Left colon (tissue), 2 donors: ENCODE measurements at places on chromosomes 2 and 18. TPM values are rescaled to one million over a fixed set of nuclear protein-coding genes. Genes with fewer than 3 reads are reported as not detected.
A peak's percentile ranks its signal among the peaks of the same experiment; 100 is the strongest.

DNA sequence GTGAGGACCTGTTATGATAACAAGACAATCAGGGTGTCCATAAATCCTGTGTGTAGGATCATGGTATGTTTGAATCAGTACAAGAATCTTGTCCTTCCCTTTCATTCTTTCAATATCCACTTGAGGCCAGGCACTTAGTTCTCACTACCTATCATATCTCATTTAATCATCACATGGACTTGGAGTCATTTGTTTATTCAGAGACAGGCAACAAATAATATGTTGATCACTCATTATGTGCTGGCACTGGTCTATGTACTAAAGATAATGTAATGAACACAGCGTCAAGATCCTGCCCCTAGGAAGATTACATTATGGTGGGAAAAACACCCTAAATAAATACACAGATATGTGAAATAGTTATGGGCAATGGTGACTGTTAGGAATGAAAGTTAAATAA is 342.6 kb downstream of the LPIN1 start:
- no peak for DNase-seq

GRCh38 chr18:78640246-78640995 is 339.2 kb upstream of the SALL3 start:
- DNase-seq = no peak

DNA sequence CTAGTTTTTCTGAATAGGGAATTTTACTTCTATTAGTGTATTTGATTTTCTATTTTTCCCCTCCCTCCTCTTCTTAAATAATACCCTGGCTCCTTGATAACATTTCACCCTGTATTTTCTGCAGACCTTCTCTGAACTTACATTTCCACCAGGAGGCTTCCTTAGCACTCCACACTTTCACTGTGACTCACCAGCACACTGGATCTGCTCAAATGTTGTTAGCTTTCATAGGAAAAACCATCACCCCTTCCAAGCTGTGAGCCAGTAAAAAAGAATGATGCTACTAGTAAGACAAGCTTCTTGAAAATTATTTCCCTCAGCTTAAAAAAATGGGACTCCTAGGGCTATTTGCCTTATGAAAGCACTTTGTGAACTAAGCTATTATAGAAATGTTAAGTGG is 16.1 kb downstream of the SUPT7L start:
- DNase-seq = no peak

DNA sequence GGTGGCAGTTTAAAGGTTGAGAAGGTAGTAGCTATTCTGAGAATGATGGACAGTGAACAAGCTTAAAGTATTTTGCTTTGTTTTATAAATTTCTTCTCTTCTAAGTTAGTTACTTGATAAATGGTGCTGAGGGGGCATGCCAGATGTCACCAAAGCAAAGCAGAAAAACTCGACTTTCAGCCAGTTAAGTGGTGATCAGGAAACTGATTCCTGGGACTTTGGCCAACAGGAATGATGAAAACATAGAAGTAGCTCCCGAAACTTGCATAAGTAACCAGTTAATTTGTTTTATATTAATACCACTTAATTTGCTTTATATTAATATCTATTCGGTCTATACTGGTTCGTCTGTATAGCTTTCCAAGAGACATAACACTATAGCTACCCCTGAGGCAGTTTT is 82.6 kb downstream of the FANCL start:
- no peak for DNase-seq

GRCh38 chr2:171514908-171515582 is 7.2 kb upstream of the CYBRD1 start:
- no peak for DNase-seq

NHEJ1 gene
- total RNA-seq = 45.4 TPM

GRCh38 chr2:216139884-216140283 is 30.7 kb downstream of the XRCC5 start:
- DNase-seq = no peak

RIT2 gene
- not detected for total RNA-seq

DNA sequence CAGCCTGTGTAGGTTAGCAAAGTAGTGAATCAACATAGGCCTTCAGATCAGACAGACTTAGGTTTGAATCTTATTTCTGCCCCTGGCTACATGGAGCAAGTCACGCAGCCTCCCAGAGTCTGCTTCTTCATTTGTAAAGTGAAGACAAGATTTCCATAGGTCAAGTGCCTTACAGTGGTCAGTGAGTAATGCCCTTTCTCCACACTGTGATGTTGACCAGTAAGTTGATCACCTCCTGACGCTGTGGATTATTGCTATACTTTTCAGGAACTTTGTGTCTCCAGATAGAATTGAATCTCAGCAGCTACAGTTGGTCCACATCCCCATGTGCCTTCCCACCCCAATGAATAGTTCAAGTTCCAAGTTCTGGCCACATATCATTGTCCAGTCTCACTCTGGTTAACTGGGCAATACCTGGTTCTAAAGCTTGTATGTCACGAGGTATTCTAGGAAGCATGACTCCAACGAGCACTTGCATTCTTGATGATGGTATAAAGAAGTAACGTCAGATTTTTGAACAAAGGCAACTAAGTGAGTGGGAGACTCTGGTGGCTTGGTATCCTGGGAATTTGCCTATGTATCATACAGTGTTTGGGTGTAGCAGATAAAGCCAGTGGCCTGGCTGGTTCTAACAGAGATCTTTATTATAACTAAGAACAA is 2.1 kb upstream of the CLIP4 start:
- no peak for DNase-seq

KLHL30 gene
- 0.18 TPM for total RNA-seq

GRCh38 chr2:142515493-142515892 is 362.0 kb upstream of the KYNU start:
- no peak for DNase-seq

GRCh38 chr2:15856318-15856717 is 84.0 kb upstream of the MYCN start:
- DNase-seq = no peak

DNA sequence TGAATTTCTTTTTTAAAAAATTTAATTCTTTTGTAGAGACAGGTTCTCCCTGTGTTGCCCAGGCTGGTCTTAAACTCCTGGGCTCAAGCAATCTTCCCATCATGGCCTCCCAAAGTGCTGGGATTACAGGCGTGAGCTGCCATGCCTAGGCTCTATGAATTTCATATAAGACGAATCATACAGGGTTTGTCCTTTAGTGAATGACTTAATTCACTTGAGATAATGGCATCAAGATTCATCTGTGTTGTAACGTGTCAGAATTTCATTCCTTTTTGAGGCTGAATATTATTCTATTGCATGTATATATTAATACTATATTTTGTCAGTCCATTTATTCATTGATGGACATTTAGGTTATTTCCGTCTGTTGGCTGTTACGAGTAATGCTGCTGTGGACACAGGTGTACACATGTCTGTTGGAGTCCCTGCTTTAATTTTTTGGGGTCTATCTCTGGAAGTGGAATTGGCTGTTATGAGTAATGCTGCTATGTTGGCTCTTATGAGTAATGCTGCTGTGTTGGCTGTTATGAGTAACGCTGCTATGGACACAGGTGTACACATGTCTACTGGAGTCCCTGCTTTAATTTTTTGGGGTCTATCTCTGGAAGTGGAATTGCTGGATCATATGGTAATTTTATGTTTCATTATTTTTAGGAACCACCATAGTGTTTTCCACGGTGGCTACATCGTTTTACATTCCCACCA is 210.6 kb downstream of the CAMKMT start:
- DNase-seq = no peak

DNA sequence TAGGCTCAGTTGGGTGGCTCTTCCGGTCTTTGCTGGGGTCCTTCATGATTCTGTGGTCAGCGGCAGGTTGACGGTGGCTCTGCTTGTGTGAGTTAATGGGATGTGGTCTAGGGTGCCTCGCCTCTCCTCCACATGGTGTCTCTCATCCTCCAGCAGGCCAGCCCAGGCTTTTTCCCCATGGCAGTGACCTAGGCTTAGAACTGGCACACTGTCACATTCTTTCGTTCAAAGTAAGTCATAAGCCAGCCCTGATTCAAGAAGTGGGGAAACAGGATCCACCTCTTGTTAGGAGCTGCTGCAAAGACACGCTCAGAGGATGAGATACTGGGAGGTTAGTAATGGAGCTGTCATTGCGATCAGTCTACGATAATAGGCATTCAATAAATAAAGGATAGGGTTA is 46.0 kb upstream of the CTIF start:
- no peak for DNase-seq

GRCh38 chr2:116949249-116949648 is 865.2 kb upstream of the DDX18 start:
- DNase-seq = no peak

CRYGD gene
- not detected for total RNA-seq

- DNase-seq = no peak
Observed at GRCh38 chr2:150783015-150783414, 295.5 kb upstream of the RND3 start.

DNA sequence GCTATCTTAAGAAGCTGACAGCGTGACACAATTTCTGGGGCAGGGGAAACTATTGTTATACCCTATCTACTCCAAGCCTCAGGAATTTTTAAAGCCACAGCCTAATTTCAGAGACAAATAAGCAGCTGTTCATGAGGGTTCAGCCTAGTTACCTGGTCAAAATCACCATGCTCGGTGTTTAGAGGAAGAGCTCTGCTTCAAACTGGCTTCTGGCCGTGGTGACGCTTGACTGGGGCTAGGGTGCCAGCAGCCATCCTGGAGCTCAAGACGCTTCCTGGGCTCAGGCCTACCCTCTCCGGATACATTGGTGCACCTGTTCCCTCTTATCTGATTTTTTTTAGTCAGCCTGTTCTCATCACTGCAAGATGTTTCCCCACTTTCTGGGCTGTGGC is 41.7 kb downstream of the FRZB start:
- DNase-seq = no peak

CASP10 gene
- total RNA-seq = 56.0 TPM

PCARE gene
- total RNA-seq = not detected

GRCh38 chr18:75076286-75076685 is 132.7 kb downstream of the PTGR3 start:
- no peak for DNase-seq

- no peak for DNase-seq
Observed at GRCh38 chr2:226325526-226325925, 474.1 kb downstream of the IRS1 start.

DNA sequence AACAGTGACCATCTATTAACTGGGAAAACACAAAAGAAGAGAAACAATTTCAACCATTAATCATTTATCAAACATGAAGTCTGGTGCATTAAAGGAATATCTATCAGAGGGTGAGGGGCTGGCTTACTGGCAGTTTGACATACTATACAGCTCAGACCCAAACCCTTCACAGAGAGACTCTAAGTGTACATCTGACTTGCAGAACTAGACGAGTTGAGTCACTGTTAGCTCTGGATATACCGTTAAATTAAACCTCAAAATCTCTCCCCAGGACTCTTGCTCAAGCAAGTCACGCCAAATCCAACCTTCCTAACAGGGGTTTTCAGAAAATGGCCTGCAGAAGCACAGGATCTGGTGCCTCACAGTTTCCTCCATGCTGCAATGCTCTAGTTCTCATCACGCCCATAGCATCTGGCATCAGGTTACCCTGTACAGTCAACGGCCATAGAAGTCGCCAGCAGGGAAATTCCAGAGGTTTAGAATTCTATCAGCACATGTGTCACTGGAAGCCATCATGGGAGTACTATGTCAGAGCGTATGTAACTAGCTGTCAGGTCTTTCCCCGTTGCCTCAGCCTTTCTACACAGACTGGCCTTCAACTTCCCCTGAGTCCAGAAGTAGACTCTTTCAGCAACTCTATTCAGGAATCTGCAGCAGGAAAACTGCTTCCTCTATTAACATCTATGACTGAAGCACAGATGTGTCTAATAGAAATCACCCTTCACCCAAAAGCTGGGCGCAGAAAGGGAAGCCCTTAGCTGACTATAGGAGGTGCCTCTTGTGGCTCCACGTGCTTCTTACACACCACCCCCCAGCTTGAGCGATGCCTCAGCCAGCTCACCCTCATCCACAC is 9.3 kb downstream of the TGOLN2 start:
- no peak for DNase-seq

AMER3 gene
- 0.42 TPM for total RNA-seq

- DNase-seq = no peak
Observed at GRCh38 chr2:21418456-21418855, 294.7 kb downstream of the TDRD15 start.

POLE4 gene
- total RNA-seq = 68.3 TPM

DNA sequence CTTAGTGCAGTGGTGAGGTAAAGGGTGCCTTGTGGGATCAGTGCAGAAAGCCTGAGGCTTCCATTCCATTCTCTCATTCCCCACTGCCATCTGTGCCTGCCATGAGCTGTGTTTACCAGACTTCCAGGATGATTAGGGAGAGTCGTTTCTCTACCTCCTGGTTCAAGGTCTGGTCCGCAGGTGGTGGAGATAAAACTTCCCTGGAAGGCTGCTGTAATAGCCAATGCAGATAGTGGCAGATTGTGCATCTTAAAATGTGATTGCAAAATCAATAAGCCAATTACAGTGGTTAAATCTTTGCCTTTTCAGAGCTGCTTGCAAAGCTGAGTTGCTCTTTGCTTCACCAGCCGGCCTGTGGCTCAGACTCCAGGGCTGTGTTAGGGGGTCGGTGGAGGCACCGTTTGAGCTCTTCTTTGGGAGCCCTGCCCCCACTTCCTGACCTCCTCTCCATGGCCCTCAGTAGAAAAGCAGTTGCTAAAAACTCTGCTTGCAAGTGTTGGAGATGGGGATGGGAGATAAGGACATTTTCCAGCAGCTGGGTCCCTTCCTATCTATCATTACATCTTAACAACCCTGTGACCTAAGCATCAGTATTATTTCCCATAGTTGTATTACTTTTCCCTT is 95.2 kb upstream of the HS6ST1 start:
- peak; percentile 3 for DNase-seq

DNA sequence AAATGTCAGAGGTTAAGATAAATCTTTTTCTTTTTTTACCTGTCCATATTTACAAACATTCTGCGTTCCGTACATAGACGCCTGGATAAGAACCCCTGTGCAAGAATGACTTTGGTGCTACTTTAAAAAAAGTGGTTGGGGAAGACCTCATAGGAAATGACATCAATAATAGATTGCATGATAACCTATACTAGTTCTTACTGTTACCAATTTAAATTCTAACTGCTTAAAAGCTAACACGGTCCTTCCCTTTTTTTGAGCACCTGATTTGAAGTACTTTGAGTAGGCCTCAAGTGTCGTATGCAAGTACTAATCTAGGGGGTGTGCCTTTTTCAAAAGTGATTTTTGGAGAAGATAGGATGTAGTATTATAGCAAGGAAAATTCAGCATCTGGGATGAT is 2.1 kb downstream of the SLC39A10 start:
- DNase-seq = no peak

DNAJC5G gene
- not detected for total RNA-seq

GRCh38 chr2:217863883-217864282 is 138.9 kb downstream of the TNS1 start:
- no peak for DNase-seq

DNA sequence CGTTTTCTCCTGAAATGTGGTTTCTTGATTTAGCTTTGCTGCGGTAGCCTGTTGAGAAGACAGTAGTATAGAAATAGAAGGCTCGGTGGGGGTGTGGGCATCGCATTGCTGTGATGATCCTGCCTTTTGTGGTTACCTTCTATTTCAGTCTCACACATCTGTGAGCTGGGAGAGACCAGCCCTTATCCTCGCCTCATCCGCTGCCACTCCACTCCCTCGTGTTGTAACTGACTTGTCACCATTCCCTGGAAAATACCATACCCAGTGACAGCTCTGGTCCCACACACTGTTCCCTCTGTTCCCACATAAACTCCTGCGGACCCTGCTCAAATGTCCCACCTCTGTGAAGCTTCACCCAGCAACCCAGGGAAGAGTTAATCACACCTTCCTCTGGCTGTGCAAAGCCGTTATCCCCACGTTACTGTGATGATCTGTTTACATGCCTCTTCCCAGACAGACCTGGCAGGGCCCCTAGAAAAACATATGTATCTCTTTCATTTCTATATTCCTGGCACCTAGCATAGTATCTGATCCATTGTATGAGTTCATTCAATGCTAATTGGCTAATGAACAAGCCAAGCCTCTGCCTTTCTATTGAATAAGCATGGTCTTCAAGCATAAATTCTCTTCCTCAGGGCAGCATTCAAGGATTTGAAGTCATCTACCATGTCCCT is 114.6 kb downstream of the MAPK4 start:
- DNase-seq = no peak
